Caudate nucleus (tissue), 63 donors: ENCODE measurements at places on chromosomes 7 and 10.

GRCh38 chr10:100391163-100392002 is 44.4 kb downstream of the SCD start:
- DNase-seq, result no peak

GRCh38 chr10:103936022-103936421 is 18.0 kb upstream of the STN1 start:
- peak; percentile 36 for DNase-seq

- DNase-seq, result no peak
These were observed 96.4 kb downstream of the DYNC2I1 start for GRCh38 chr7:158952776-158953175.

DNA sequence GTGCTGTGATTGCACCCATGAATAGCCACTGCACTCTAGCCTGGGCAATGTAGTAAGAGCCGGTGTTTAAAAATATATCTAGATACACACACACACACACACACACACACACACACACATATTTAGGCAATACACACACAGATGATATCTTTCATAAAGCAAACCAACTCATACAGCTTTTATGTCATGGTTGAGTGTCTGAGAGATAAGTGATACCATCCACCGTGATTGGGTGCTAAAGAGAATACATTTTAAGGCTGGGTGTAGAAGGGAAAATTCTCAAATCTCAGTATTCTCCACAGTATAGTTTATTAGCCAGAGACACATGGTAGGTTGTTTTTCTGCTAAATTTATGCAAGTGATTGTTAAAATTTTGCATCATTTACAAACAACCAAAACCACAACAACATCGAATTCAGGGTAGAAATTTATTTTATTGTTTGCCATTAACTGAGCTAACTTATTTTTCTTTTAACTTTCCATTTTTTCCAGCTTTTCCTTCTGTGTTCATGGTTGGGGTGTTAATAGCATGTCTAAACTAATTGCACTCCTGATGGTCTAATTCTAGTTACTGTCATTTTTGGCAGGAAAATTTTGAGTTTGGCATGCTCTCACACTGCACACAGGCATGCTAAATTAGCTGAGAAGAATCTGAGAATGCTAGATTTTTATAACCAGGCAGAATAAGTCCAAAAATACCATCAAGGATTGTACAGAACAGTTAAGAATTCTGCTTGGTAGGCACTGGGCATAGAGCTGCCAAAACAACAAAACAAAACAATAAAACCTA is 57.9 kb upstream of the SYPL1 start:
- no peak for DNase-seq

- no peak for DNase-seq
These were observed 28.3 kb downstream of the CCDC3 start for GRCh38 chr10:12973149-12973718.

GRCh38 chr7:109126404-109127050 is 556.9 kb downstream of the DNAJB9 start:
- DNase-seq, result no peak

GRCh38 chr10:113872139-113873030 is 17.9 kb downstream of the NHLRC2 start:
- DNase-seq, result no peak

- DNase-seq, result no peak
These were observed 47.3 kb upstream of the KLF14 start for GRCh38 chr7:130781346-130781745.

GRCh38 chr7:111753968-111754367 is 191.7 kb upstream of the IMMP2L start:
- DNase-seq, result no peak

- no peak for DNase-seq
These were observed 170.4 kb downstream of the ZNF438 start for GRCh38 chr10:30861221-30861620.

DNA sequence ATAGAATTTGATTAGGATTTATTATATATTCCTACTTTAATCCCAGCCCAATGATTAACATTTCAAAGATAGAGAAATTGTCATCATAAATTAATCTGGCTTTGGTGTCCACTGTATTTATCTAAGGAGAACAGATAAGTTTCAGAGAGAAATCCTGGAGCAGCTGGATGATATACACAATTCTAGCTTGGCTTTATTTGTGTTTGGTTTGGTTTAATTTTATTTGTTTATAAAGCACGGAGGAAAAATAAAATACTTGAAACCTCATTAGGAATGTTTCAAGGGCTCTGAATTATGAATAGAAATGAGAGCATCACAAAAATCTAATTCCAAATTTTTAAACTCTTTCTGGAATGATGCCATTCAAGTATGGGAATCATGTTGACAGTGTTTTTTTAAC is 42.1 kb downstream of the SEMA3D start:
- DNase-seq, result no peak

GRCh38 chr7:27382307-27382706 is 139.7 kb downstream of the EVX1 start:
- DNase-seq, result no peak

- no peak for DNase-seq
These were observed 223.6 kb upstream of the KMT2E start for GRCh38 chr7:104790440-104790839.

- no peak for DNase-seq
These were observed 300.2 kb downstream of the NEBL start for GRCh38 chr10:20596911-20597310.

GRCh38 chr10:30537586-30537985 is 92.0 kb downstream of the LYZL2 start:
- DNase-seq, result no peak

DNA sequence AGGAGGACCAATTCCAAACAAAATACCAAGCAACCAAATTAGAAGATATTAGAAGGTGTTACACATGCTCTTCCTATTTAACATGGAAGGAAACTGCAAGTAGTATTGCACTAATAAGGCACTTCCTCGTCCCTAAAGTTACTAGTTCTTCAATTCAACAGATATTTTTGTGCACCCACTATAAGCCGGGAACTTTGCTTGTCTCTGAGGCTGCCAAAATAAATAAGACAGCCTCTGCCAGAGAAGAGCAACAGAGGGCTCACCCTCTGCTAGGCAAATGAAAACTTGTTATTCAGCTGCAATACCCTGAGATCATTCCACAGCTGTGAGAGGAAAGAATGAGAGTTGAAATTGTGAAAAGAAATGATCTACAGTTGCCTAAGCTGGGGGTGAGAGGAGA is 37.4 kb upstream of the GSAP start:
- DNase-seq, result no peak

DNA sequence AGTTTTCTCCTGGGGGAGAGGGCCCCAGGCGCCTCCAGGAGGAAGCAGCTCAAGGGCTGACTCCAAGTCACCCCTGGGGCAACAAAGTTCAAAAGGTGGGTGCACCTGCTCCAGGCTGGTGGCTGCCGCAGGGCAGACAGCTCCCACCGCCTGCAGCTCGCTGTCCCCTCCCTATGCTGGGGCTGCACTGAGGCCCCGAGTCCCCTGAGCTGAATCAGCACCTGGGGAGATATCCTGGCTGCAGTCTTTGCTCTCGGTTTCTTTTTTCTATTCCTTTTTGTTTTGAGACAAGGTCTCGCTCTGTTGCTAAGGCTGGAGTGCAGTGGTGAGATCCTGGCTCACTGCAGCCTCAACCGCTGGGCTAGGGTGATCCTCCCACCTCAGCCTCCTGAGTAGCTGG is 183.4 kb downstream of the DNAJB6 start:
- DNase-seq, result no peak

GRCh38 chr10:124869941-124870340 is 68.3 kb downstream of the ABRAXAS2 start:
- DNase-seq, result no peak

- DNase-seq, result no peak
These were observed 21.5 kb downstream of the DNAJC9 start for GRCh38 chr10:73225518-73225917.

DNA sequence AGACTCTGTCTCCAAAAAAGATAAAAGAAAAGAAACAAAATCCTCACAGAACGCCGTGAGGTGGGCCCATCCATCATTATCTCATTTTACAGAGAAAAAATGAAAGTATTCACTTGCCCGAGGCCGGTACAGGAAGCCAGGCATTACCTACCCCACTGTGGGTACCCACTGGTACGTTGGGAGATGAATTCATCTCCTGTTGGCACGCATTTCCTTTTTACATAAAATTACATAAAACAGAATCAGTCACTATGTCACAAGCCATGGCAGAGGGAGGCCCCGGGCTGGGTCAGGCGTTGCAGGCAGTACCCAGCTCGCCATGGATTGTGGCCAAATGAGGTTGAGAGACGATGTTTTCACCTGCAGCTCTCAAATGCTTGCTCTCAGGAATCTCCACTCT is 38.6 kb upstream of the TNRC18 start:
- no peak for DNase-seq

- no peak for DNase-seq
These were observed 128.4 kb upstream of the NPVF start for GRCh38 chr7:25356534-25357151.

- no peak for DNase-seq
These were observed 8.4 kb downstream of the ZYX start for GRCh38 chr7:143389316-143390103.

DNA sequence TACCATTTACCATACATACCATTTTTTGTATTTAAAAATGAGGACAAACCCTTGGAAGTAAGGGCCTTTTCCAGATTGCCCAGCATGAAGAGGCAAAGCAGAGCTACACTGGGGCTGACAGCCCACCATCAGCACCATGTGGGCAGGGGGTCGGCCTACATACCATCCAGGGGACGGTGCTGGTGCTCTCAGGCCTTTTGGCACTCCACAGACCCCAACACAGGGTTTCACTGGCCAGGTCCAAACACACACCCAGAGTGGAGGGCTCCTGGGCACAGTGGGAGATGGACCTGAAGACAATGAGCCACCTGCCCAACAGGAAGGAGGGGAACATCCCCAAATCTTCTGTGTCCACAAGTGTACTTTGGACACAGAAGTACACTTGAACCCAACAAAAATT is 69.2 kb upstream of the CAMK2B start:
- DNase-seq, result no peak

- no peak for DNase-seq
These were observed 19.6 kb upstream of the ADAM12 start for GRCh38 chr10:126407831-126408230.

DNA sequence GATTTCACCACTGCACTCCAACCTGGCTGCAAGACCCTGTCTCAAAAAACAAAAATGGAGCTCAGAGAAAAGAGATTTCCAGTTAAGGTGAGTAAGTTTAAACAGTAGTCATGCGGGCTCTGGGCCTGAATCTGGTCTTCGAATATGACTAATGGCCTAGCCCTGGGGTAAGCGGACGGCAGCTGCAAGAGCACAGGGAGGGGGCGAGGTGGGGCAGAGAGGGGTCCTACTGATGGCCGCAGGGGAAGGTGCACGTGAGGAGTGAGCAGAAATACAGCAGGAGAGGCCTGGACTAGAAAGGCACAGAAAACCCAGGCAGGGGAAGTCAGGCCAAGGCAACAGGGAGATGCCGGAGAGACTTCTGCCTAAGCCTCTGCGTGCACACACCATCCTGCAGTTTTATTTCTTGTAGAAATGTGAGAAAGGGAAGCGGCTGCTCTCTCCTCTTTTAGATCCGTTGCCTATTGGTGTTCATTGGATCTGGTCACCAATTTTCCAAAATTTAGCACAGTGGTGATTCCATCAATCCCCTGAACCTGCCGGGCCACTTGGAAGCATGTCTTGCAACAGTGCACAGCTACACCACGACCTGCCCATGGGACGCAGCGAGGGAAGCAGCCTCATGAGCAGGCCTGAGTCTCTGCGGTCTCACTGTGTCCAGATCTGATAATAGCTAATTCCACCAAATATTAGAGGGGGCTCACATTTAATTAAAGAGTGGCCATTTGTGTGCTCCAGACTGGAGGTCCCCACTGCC is 139.0 kb downstream of the PAXIP1 start:
- no peak for DNase-seq

DNA sequence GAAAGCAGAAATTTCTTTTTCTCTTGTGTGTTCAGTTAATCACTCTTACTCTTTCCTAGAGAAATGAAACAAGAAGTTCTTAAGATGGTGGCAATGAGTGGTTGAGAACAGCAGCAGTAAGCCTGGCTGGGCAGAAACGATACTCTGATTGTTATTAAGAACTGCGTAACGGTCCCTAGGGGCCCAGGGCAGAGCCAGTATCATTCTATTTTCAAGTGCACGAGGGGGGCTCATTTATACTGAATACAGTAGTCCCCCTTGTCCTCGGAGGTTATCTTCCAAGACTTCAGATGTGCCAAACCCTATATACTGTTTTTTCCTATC is 64.9 kb downstream of the EEPD1 start:
- DNase-seq, result no peak

- no peak for DNase-seq
These were observed 73.3 kb downstream of the LSM5 start for GRCh38 chr7:32416846-32417245.
